Stimulated activated CD8-positive, alpha-beta memory T cell treated with anti-CD3 and anti-CD28 coated beads, Interleukin-12 subunit alpha, Interleukin-12 subunit beta, amount 100 ng/mL, for 1 hour (primary cell): ENCODE measurements at places on chromosomes 16 and 17.
A peak's percentile ranks its signal among the peaks of the same experiment; 100 is the strongest.

DNA sequence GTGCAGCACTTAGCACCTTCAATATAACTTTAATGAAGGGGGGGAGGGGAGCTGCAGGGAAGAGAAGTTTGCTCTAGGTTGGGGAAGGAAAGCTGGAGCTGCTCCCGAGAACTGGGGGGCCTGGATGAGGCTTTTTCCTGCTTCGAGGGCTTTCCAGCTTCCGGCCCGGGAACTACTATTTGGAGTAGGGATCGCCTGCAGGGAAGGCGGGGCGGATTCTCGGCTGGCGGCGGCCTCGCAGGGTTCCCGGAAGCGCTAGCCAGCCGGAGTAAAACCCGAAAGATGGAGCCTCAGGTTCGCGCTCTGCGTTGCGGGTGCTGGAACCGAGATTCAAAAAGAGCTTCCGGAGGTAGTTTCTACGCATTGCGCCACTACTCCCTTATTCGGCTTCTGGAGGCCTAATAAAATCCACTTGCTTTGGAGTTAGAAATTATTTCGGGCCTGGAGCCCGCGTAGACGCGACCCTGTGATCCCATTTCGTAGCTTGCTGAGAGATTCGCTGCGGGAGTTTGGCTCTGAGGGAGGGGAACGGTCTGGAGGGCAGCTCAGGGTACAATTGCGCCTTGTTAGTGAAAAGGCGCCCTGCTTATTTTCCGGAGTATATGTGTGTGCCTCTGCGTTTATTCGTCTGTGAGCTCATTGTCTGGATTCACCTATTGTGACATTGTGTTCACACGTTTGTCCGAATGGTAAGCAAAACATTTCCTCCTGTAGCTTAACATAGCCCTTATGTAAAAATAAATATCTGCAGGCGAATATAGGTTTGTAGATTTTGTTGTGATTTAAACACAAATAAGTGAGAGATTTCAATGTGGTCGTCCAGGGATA, 652 bp downstream of the PRAC2 start:
- no peak for DNase-seq

DNA sequence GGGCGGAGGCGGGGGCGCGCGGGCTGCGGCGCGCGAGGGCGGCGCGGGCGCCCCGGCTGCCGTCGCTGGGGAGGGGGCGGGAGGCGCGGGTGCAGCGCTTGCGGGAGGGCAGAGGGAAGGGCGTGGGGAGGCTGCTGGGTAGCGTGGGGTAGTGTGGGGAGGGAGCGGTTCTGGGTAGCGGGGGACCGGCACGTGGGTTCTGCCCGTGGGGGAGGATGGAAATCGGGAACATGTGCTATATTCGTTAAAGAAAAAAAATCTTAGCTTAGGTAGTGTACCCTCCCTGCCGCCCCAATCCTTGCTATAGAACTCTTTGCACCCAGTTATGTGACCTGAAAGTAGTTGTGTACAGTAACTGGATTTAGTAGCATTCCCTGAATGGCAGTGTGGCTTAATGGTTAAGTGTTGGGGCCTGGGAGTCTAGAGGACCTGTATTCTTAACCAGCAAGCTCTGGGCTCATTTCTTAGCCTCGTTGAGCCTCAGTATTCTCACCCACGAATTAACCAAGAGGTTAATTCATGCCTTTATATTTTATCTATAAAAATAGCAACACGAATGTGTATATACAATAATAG, 646 bp downstream of the RABEP1 start:
- peak; percentile 15 for DNase-seq

DNA sequence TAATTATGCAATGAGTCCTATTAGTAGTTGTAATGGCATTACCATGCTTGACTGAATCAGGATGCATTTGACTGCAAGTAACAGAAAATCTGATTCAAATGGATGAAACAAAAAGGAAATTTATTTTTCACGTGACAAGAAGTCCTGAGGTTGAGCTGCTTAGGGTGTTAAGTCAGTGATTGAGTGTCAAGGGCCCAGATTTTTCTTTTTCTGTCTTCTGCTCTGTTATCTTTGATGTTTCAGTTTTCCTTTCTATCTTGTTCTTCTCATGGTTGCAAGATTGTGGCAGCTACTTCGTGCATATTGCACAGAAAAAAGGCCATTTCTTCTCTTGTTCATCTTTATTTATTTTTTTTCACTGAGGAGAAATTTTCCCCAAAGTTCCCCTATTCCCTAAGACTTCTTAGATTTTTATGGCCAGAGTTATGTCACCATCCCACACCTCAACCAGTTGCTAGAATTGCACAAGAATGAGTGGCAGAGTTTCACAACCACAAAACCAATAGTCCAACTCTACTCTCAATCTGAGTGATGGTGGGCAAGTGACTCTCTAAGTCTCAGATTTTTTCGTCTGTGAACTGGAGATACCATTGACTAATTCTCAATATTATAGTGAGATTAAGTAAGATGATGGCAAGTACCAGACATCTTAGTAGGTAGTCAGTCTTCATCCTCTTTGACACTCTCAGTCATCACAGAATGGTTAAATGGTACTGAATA, 15.7 kb upstream of the GPR139 start:
- DNase-seq: no peak

- DNase-seq: no peak
Measured at GRCh38 chr16:4688674-4689045, 4.7 kb upstream of the NUDT16L1 start.

DNA sequence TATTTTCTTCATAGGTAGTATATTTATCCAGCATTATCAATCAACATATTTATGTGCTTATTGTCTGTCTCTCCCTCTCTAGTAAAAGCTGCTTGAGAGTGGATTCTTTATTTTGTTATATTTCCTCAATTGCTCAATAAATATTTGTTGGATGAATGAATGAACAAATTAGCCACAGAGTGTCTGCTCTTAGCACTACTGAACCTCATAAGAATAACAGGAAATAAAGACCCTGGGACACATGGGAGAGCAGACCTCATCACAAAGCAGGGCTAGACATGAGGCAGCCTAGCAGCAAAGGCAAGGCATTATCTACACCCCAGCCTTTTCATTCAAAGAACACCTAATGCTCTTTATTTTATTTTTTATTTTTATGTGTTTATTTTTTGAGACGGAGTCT, 34.9 kb upstream of the TANC2 start:
- no peak for DNase-seq

DNA sequence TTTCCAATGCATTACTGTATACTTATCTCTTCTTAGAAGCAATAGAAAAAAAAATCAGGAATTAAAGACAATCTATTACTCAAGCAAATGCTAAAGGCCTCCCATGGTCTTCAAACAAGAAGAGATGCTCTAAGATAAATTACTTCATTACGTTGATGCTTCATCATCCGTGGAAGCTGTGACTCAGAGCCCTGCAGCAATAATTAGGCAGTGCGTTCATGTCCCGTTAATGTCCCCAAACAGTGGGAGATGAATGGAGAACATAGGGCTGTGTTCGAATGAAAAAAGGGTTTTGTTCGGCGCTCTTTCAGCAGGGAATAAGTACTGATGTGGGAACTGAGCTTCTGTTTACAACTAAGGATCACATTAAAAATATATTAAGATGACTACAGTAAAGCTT, 15.9 kb upstream of the PDXDC1 start:
- no peak for DNase-seq

DNA sequence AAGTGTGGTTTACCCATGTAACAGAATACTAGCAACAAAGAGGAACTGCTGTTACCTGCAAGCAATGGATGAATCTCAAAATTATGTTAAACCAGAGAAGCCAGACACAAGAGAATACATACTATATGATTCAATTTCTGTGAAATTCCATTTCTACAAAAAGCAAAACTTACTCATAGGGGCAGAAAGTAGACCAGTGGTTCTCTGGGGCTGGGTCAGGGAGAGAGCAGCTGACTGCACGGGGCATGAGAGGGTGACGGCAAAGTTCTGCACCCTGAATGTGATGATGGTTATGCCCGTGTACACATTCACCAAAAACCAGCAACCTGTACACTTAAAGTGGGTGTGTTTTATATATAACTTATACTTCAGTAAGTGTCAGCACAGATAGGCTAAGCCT, 3.1 kb downstream of the ZNF843 start:
- DNase-seq: no peak

DNA sequence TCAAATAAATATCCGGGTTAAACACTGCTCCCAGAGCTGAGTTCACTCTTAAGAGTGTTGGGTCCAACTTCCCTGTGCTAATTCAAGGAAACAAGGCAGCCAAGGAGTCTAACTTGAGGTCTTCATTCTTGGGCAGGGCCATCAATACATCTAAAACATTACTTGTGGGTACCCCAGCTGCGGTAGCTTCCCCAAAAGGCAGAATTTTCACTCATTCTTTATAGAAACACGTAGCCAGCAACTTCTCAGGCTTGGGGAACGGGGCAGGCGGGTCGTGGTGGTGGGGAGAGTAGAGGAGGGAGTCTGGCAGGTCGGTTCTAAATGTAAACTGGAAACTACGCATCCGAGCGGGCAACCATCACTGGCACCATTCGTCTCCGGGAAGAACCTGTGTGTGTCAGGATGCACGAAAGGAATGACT, 666 bp upstream of the METTL9 start:
- DNase-seq: peak; percentile 6

GRCh38 chr16:55439101-55439690, 39.8 kb upstream of the MMP2 start:
- no peak for DNase-seq

- DNase-seq: no peak
Measured at GRCh38 chr16:5736209-5736930, 638.8 kb upstream of the EEF2KMT start.

DNA sequence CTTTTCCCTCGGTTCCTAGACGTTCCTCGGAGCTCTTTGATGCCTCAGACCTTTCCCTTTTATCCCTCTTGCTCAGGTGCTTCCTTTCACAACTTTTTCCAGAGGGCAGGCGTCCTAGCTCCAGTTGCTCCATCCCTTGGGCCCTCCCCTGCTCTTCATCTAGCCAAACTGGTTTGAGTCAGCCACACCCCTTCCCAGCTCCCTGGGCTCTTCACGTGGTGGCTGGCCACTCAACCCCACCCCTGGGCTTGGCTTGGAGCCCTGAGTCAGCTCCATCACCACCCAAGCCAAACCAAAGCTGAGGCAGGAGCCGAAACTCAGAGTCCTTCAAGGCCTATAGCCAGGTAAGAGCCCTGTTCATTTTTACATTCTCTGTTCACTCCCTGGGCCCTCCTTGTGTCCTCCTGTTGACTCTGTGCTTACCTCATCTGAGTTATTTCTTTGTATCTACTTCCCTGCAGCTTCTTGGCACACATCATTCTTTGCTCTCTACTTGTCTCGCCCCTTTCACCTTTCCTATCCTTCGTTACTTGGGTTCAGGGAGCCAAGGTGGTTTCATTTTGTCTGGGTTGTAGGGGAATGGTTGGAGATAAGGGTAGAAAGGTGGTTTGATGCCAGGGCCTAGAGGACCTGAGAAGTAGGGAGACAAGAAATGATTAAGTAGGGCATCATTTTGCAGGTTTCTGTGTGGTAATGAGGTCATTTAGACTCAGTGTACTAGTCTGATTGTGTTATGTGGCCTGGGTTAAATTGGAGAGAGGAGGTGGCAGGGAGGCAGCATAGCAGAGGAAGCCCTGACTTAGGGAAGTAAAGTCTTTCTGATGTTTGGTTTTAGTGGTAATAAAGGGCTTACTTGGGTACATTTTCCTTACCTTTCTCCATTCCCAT, 7.6 kb upstream of the PHKG2 start:
- no peak for DNase-seq
